Coronary artery (tissue), 2 donors: ENCODE measurements at places on chromosomes 7 and 10.

DNA sequence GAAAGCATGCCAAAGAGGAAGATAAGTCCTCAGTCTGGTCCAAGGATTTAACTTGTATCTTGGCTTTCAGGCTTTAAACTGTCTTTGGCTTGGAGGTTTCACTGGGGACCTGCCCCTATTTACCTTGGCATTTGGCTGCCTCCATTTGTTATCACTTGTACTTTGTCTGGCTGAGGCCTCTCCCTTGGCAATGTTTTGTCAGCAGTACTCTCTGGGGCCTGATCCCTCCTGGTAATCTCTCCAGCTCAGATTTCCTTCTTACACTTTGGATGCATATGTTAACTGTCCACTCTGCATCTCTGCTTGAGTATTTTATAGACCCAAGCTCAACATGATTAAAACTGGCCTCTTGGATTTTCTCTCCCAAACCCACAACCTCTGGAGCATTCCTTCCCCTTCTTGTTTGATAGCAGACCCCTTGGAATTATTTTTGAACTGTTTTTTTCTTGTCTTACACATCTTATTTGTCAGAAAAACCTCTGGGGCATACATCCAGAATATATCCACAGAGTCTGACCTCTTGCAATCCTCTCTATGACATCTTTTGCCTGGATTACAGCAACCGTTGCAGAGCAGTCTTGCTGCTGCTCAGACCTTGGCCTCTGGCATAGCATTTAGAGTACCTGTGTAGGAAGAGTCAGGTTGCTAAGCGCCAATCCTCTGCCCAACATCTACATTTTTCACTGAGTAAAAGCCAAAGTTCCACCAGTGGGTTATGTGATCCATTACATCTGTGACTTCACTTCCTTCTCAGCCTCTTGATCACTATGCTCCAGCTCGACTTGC is 35.2 kb downstream of the ZNF487 start:
- no peak for DNase-seq

- no peak for DNase-seq
Measured at GRCh38 chr7:148912758-148913541, 28.9 kb upstream of the EZH2 start.

- no peak for DNase-seq
Measured at GRCh38 chr10:60139290-60139689, 232.9 kb upstream of the CCDC6 start.

GRCh38 chr7:141701489-141702046 is 398 bp downstream of the DENND11 start:
- DNase-seq, result no peak

DNA sequence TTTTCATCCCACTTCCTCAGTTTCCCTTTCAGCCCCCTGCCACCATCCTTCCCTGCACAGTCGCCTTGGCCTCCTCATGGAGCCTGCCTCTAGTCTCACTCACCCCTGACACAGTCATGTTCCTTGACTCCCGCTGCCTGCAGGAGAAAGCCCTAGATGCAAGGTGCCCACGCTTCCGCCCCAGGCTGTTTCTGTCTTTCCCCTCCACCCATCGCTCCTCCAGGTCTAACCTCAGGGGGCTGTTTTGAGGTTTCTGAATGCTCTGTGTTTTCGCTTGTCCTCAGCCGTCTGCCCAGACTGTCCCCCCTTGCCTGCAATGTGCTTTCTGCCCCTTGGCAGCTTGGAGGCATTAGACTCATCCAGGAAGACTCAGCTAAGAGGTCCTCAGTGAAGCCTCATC is 89.9 kb downstream of the EMX2 start:
- DNase-seq, result no peak

- peak; percentile 91 for DNase-seq
Measured at GRCh38 chr10:109895095-109895818, 28.1 kb downstream of the XPNPEP1 start.

- no peak for DNase-seq
Measured at GRCh38 chr7:116218051-116218645, 7.8 kb downstream of the TES start.

DNA sequence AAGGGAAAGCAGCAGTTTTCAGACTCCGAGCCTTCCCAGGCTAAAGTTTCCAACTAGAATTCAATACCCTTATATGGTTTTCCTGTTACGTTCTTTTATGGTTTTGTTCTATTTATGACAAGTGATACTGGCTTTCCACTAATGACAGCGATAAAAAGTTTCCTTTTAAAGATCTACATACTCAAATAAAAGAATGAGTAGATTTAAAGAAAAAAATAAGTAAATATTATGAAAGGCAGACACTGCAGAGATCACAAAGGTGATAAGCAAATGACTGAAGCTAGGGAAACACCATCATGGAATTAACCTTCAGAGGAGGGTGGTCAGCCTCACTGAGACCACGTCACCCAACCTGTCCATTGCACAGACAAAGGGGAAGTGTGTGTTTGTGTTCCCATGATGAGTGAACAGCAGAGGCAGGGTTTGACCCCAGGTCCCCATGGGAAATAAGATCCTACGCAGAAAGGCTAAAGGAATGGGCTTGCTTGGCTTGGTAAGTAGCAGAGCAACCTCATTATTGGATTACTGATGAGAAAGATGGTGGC is 4.0 kb downstream of the VSIR start:
- no peak for DNase-seq

GRCh38 chr10:97243836-97244235 is 48.6 kb downstream of the ARHGAP19 start:
- DNase-seq, result no peak

DNA sequence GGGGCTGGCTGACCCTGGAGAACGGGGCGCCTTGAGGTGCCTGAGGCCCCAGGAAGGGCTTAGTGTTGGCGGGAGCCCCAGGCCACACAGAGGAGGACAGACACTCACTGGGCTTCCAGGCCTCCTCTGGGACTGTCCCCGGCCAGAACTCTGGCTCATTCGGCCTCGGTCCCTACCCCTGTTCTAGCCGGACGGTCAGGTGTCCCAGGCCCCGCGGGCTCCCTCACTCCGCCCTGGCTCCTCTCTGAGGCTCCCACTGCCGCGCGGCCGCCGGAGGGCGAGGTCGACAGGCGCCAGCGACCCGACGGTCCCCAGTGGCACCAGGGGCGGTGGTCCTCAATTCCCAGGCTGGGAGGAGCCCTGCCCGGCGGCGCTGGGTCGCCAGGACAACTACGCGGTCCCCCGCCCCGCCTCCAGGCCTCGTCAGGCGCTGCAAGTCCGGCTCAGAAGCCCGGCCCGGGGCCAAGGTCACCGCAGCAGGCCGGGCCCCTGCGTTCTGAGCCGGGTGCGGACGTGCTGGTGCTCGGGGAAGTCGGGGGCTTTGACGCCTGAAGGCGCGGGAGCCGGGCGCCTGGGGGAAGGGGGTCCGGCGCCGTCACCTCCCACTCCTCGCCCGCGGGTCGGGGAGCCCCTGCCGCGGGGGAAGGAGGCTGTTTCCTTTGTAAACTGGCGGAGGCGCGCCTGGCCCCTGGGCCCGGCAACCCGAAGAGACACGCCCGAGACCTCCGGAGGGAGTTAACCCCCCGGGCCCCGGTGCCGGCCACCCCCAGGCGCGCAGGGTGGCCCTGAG is 1.1 kb upstream of the PWWP2B start:
- DNase-seq, result peak; percentile 86

- no peak for DNase-seq
Measured at GRCh38 chr7:47382200-47382599, 199.7 kb downstream of the TNS3 start.

DNA sequence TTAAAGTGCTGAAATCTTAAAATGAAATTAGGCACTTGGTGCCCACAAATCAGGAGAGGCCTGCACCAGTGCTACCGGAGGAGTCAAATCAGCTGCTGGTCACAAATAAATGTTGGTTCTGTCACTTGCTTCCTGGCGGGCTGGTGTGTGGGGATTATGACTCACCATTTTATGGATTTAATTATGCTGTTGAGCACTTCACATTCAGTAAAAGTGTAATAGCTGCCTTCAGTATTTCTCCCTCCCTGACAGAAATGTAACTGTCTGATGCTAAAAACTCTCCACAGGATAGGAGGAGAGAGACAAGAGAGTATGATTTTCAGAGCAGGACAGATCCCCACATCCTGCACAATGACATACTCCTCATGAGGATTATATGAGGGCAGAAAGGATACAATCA is 186.0 kb downstream of the JAZF1 start:
- DNase-seq, result no peak

DNA sequence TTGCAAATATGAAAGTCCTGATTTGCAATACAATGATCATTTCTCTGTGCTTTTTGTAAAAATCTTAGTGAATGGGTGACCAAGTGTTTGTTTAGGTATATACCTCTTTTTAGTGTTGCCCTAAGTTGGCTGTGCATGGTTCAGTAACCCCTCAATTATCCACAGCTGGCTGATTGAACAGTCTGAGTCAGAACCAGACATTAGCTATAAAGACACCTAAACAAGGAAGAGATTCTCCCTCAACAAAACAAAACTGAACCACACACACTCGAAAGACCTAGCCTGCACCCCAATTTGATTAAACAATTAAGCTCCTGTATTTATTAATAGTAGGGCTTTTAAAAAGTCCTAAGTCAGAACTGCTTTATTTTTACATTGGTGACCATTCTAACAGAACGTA is 2.8 kb downstream of the RSBN1L start:
- DNase-seq, result no peak

DNA sequence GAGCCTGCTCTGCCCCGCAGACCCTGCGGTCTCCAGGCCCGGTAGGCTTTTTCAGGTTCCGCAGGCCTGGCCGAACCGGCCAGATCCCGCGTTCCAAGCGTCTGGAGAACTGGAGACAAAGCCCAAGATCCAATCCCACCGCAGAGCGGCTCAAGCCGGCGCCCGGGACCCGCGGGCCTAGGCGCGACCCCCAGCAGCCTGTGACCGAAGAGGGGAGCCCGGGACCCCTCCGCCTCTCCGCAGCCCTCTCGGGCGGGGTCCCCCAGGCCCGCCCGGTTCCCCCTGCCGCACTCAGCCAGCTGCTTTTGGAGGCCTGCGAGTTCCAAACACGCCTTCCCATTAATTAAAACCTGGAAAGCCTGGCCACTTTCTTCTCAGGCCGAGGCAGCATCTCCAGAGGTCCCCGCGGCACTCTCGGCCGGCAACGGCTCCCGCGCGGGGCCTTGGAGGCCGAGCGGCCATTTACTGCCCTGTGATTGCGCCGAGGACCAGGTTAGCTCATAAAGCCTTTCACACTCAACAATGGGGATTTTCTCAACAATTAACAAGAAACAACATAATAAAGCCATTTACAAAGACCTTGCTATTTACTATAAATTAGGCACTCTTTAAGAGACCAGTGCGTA is 16.7 kb downstream of the SKIDA1 start:
- no peak for DNase-seq

- no peak for DNase-seq
Measured at GRCh38 chr10:113300617-113301016, 252.2 kb upstream of the HABP2 start.

DNA sequence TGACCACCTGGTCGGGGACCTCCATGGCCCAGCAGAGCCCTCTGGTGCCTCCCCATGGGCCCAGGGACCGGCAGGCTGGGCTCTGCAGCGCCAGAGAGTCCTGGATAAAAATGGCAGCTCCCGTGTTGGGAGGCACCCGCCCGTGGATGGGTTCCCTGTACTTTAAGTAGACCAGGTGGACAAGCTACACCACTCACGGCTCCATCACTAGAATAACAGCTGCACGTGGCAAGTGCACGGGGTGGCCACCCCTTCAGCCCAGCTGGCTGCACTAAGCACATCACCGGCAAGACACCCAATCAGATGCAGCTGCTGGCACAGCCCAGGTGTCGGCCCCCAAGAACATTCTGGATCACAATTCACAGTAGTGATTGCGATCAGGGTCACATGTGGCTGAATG is 69.8 kb downstream of the DIP2C start:
- no peak for DNase-seq

DNA sequence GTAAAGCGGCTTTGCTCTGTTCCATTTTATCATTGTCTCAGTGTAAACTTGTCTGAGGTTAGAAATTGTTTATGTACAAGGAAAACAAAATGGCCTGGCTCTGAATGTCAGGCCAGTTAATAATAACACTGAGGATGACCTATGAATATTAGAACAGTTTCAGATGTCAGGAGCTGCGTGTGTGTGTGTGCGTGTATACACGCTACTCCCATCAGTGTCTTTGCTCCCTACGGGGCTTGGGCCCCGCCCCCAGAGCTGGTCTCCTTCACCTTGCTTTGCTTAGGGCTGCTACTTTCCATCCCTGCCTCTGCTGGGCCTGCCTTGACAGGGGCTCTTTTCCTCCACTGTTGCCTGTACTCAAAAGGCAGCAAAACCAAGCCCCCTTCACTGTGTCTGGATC is 142.3 kb upstream of the BET1 start:
- no peak for DNase-seq
